Stimulated activated CD4-positive, alpha-beta T cell treated with anti-CD3 and anti-CD28 coated beads, TNF-alpha, amount 100 ng/mL, for 1 hour (primary cell): ENCODE measurements at places on chromosomes 12 and 14.

DNA sequence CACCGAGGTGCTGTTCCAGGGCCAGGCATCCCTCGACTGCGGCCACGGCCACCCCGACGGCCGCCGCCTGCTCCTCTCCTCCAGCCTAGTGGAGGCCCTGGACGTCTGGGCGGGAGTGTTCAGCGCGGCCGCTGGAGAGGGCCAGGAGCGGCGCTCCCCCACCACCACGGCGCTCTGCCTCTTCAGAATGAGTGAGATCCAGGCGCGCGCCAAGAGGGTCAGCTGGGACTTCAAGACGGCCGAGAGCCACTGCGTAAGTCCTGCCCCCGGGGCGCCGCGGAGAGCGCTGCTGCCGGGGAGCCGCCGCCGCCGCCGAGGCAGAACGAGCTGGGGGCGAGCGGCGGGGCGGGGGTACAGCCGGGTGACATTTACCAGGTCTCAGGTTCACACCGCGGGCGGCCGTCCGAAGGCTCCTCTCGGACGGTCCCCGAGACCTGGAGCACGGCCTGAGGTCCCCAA lies 1.4 kb downstream of the PLXNC1 start:
- DNase-seq: no peak

DNA sequence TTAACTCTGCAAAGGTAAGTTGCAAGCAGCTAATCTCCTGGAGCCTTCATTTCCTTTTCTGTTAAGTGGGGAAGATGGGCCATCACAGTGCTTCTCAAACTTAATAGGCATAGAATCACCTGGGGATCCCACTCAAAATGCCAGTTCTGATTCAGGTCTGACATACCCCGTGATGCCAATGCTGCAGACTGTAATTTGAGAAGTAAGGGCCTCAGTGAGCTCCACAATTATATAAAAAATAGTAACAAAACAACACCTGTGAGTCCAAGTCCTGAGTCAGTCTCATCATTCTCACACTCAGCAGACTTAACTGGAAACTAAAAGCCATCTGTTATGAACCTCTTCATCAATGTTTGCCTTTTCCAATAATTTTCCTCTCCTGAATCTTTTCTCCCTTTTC lies 10.8 kb upstream of the PSMA6 start:
- no peak for DNase-seq

DNA sequence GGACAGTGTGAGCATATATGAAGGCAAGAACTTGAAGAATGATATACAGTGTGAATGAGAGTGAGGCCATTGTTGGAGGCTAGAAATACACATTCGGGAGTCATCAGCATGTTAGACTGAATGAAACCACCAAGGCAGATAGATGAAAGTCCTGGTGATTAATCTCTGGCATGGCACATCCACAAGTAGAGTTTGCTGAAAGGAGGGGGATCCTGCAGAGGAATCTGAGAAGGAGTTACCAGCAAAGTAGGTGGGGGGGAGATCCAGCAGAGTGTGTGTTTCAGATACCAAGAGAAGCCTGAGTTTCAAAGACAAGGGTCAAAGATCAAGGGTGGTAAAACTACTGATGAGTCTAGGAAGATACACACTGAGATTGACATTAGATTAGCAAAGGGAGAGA lies 426.7 kb upstream of the DCN start:
- DNase-seq: no peak

- no peak for DNase-seq
Observed at GRCh38 chr14:75295491-75296345, 17.1 kb downstream of the FOS start.

DNA sequence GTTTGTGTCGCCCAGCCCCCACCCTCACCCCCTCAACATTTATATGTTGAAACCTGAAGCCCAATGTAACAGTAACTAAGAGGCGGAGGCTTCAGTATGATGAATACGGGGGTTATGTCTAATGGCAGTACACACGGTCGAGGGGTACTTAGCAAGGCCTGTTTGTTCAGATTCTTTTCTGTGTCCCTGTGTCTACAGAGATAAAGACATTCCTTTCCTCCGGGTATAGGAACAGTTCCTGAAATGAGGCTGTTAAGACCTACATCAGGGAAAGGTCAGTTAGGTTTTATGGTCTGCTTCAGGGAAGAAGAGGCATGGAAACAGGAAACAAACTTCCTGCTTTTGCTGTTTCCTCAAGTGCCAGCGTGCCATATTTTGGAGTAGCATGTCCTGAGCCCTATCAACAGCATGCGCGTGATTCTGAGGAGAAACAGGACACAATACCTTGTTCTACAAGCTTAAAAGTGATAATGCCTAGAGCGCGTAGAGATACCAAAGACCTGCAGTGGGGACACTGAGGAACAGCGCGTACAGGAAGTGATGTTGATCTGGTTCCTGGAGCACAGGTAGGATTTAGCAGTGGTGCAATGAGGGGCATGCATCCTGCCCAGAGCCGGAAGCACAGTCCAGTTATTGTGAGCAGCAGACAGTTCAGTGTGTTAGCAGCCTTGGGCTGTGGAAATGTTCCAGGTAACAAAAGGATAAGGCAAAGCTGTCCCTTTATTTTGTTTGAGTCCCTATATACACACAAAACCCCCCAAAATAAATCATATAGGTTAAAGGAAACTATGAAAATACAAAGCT lies 47.2 kb downstream of the FGD4 start:
- no peak for DNase-seq
